Fibroblast of skin of left biceps (primary cell): ENCODE measurements at places on chromosomes 7 and 10.
A peak's percentile ranks its signal among the peaks of the same experiment; 100 is the strongest.

- no peak for DNase-seq
These were observed 38.6 kb upstream of the TNKS2 start for GRCh38 chr10:91759581-91759986.

- no peak for DNase-seq
These were observed 109.6 kb downstream of the ELAPOR2 start for GRCh38 chr7:86949779-86950260.

- no peak for DNase-seq
These were observed 93.5 kb downstream of the UPF2 start for GRCh38 chr10:11949152-11949551.

DNA sequence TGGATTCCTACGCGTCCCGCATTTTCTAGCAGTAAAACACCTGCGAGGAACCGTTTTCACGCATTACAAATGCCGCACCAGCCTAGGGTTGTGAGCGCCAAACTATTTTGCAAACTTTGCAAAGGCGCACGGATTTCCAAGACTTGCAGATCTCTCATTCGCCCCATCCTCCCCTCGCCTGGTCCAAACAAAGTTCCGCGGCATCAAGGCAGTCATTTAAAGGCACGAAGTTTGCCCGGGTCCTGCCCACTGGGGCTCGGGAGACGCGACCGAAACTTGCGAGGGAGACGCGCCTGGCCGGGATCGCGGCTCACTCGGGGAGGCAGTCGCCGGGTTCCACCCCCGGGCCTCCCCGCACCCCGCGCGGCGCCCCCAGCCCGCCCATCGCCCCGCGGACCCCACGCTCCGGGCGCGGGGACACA lies 613 bp downstream of the USP6NL start:
- DNase-seq = no peak

DNA sequence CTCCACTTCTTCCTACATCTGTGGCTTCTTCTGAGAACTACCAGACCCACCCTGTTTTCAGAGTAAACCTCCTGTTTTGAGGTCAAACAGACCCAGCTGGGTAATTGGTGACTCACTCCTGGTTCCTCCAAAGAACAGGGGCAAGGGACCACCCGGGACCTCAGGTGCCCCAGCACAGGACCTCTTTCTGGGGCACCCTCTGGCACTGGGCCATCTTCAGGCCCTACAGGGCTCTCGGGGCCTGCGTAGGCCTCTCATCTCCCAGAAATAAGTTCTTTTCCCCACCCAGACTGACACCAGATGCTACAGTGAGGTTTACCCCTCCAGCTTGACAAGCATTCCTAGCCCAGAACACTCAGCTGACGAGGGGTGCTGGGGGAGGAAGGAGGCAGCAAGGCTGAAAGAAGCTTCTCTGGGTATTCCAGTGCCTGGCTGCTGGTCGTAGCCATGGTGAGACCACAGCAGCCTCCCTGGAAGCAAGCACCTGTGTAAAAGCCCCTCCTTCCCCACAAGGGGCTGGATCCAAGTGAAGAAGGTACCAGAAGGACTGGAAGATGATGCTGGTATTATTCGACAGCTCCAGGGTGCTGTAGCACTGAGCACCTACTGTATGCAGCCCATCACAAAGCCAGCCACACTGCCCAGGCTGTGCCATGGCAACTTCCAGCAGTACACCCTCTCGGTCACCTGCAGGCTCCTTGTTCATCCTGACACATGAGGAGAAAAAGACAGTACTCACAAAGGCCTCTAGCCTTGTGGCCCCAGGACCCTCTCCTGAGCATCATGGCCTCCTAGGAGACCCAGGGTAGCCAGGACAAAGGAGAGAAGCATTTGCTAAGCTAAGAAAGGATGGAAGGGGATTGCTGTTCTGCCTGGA lies 47.4 kb downstream of the ALOX5 start:
- no peak for DNase-seq

GRCh38 chr10:11170993-11171851 lies 153.6 kb downstream of the CELF2 start:
- DNase-seq = no peak

DNA sequence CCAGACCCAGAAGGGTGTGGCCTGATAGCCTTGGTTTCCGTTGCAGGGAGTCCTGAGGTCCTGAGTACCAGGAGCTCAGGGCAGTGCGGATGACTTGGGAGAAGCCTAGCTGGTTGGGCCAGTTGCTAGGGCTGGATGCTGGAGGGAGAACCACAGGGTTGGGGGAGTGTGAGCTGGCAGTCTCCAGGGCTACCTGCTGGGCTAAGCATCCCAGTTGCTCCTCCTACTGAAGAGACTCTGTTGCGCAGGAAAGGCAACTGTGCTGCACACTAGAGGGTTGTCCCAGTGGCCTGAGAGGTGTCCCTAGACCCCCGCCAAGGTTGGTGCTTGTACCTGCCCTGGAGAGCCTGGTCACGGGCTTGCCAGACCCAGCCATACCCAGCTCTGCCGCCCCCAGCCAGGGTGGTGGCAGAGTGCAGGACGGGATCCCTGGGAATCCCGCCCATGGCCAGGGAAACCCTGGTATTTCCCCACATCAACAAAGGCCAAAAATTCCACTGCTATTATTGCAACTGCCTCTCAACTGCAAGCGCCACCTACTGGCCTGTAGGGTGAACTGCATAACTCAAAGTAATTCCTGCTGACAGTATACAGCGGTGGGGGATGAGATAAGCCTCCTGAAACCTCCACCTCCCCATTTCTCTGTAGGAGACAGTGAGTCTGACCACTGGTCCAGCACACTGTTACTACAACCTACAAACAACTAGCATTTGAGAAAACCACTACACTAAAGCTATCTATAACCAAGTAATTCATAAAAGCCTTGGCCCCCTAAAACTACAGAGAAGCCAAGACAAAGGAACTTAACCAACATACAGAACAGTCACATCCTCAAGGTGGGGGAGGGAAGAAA lies 67.6 kb upstream of the DDC start:
- DNase-seq = no peak

- DNase-seq = no peak
These were observed 109.0 kb downstream of the SDHAF3 start for GRCh38 chr7:97226541-97226940.

DNA sequence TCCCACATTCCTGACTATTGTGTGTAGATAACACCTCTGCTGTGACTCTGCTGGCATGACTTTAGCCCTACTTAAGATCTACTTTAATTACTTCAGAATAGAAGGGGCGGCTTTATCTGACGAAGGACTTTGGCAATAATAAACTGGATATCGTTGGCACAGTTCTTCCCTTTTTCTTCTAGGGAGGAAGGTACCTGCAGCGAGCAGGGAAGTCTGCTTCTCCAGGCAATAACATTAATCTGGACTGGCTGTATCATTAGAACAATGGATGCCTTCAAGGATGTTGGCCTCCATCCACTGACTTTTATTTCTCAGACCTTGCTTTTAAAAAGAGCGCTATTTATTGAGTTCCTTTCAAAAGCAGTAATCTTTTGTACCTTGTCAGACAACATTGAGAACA lies 172.6 kb upstream of the THSD7A start:
- DNase-seq = no peak

- DNase-seq = no peak
These were observed 3.9 kb upstream of the GPRIN2 start for GRCh38 chr10:46560381-46560780.

GRCh38 chr7:35362341-35362740 lies 108.4 kb upstream of the TBX20 start:
- DNase-seq = no peak

- DNase-seq = no peak
These were observed 12.0 kb downstream of the PPP1R17 start for GRCh38 chr7:31699050-31699449.

DNA sequence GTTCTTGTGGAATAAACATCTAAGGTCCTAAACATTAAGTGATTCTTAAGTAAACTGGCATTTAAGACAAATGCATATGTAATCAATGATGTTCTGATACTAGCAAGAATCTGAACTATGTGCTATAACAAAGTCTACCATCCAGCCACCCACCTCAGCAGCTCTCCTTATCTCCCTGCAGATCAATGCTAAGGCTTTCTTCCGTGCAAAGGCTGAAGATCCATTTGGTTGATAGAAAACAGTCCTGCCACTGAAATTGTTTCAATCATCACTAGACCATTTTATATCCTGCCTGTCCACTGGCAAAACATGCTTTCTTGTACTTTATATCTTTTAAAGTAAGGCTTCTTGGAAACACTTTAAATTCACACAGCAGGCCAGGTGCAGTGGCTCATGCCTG lies 6.3 kb upstream of the SMKR1 start:
- no peak for DNase-seq

DNA sequence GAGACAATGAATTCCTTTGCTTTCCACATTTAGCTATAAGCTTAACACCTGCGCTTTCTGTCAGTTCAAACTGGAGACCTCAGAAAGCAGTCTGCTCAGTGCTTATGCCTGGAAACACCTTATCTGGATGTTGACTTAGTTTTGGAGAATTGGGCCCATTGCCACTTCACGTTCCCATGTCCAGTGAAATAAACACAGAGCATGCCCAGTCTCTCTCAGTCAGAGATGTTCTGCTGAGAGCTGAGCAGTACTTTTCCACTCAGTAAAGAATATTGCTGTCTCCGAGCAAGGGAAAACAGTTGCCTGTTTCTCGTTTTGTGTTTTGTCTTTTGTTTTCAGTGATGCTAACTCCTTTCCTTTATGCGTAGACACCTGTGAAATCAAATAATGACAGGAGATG lies 83.2 kb upstream of the PRR15 start:
- DNase-seq = no peak

GRCh38 chr7:38220452-38220851 lies 42.4 kb downstream of the STARD3NL start:
- DNase-seq = no peak

DNA sequence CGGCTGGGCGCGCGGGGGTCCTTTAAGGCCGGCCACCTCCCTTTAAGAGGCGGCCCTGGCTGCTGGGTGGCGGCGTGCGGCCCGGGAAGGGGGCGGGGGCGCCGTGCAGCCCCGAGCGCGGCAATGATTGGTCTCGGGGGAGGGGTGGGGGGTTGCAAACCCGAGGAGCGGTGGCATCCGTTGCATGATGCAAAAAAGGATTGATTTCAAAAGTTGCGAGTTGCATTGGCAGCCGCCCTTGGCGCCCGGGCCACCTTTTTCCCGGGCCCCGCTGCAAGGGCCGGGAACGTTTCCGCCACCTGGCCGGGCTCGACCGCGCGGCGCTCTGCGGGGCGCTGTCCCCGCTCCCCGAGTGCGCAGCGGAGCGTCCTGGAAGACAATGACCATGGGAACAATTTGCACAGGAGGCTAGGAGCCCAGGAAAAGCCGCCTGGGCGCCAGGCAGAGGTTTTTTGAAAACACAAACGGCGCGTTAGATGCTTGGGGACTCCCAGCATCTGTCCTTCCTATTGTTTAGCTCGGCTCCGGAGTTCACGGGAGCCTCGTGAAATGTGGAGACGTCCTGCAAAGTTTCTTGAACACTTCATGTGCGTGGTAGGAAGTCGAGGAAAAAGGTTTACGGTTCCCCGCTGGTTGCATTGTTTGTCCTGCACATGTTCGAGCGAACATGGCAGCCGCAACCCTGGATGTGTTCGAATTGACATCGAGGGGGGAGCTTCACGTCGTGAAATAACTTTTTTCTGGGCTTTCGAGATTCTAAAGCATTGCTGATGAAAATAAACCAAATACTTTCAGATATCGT lies at the start of gene SEPHS1:
Gene SEPHS1 (minus strand): TSS at position 78 of the 802 bp plus-strand sequence. CDS start 3,343 bp downstream, outside the sequence.
- peak; percentile 39 for DNase-seq

DNA sequence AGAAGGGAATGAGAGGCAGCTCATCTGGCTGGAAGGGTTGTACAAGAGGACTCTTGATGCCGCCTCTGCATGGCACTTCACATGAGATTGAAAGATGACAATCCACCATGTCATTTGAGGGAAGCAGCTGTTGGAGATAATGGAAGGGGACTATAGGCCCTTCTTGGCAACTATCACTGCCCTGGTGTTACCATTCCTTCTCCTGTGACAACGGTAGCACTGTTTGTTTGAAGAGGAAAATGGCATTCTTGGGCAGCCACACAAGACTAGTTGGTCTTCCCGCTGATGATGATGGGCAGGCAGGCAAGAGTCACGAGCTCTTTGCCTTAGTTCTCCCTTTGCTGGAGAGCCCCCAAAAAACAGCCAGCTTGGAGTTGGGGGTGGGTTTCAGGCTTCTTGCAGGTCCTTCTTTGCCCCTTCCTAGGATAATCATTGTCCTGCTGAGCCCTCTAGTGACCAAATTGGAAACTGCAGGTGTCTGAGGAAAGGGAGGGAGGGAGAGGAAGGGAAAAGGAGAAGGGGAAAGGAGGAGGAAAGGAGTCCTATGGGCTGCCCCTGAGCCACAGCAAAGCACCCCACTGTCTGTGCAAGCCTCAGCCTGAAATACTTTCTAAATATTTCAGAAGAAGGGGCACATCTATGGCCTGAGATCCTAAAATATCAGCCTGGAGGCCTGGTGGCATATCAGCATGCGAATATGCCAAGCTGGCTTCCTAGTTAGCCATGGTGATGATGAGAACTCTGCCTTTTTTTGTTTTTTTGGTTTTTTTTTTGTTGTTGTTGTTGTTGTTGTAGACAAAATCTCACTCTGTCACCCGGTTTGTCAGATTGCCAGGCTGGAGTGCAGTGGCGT lies 165.6 kb upstream of the KMT2E start:
- DNase-seq = peak; percentile 1

GRCh38 chr10:118901906-118902305 lies 127.6 kb upstream of the NANOS1 start:
- no peak for DNase-seq
